AML-193 (cell line): ENCODE measurements at places on chromosomes 6 and 20.

GRCh38 chr20:57543754-57544153 lies 17.2 kb upstream of the PCK1 start:
- DNase-seq, result no peak

DNA sequence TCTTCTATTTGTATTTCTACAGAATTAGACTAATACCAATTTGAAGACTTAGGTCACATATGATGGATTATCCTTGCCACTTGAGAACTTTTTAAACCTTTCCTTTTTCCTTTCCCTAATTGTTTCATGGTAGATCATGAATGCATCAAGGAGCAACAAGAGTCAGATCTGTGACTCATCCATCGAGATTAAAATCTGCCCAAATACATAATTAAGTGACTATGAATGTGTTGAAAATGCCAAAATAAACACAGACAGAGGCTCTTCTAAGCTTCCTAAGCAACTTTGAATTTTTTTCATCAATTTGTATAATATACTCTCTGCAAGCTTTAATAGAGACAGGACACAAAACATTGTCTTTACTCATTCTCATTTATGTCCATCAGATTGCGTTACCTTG lies 23.5 kb upstream of the HTR1E start:
- no peak for DNase-seq

DNA sequence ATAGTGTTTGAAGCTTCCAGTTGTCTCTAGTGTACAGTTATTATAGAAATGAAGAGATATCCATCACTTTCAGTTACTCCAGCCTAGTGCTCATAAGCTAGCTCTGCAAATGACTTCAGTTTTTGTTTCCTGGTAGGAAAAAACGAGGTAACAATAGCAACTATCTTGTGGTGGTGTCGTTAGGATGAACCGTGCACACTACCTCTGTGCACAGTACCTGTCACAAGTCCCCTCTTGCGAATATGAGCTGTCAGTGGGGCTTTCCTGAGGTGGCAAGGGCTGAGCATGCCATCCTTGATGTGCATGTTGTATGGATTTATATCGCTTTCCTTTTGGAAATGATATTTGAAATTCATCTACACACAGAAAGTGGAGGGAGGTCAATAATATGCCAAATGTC lies 151.8 kb downstream of the ARID1B start:
- no peak for DNase-seq

DNA sequence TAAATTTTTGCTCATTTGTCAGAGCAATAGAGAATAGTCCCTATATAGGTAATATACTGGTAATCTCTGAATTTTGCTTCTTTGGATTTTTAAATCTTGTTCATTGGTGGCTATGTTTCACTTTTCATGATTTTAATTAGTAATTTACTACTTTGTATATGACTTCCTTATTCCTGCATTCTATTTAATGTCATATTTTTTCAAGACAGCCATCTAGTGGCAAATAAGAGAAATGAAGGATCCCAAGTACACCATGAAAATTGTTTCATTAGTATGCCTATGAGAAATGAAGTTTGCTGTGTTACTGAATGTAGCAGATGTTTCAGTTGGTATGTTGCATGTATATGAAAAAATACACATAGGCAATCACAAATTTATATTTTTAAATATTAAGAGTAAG lies 82.4 kb downstream of the ZNF292 start:
- peak; percentile 88 for DNase-seq

DNA sequence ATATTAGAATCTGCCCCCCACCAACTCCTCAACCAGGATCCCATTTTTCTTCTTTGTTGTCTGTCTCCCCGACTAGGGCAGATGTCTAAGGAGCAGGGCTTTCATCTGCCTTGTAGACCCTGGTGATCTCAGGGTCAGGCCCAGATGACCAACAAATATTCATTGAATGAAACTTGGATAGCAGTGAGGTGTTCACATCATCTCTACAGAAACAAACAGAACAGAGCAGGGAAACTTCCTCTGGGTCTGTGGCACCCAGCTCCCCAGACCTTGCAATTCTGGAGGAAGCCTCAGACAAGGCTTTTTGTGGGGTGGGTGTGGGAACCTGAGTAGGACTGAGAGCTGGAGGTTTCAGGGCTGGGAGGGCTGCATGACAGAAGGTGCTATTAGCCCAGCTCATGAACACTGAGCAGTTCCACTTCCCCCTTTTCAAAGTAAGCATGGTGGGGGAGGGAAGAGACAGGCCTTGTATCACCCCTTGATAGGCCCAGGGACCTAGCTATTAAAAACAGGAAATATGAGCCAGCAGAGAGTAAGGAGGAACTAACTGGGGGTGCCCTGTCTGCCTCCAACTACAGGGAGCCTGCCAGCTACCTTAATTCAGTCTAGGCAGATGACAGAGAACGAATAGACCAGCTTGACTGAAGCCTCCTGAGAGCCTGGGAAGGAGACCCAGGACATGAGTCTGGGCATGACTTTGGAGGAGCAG lies 37.3 kb upstream of the TOP1 start:
- peak; percentile 99 for DNase-seq

GRCh38 chr6:158038291-158039177 lies 56.9 kb downstream of the SYNJ2 start:
- no peak for DNase-seq

DNA sequence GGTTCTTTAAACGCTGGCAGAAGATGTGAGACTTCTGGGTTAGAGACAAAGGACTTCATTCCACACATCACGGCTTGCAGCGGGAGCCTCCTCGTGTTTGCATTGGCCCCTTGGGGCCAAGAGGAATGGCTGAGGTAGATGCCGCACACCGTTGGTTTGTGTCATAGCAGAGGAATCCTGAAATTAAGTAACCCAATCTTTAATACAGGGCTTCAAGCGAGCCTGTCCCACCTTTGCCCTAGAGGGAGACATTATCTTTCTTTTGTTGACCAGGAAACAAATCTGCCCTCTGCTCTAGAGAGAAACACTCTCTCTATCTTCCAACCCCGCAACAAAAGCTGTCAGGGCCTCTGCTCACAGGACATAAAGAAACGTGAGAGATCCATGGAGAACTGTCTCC lies 277.5 kb upstream of the ZFP64 start:
- no peak for DNase-seq

GRCh38 chr6:73691512-73691911 lies 4.5 kb upstream of the CD109 start:
- no peak for DNase-seq

GRCh38 chr6:7108196-7108963 lies 619 bp downstream of the RREB1 start:
- no peak for DNase-seq
